Stimulated activated CD8-positive, alpha-beta memory T cell treated with anti-CD3 and anti-CD28 coated beads, Interleukin-4, amount 100 ng/mL, for 4 hours (primary cell): ENCODE measurements at places on chromosomes 4 and X.

DNA sequence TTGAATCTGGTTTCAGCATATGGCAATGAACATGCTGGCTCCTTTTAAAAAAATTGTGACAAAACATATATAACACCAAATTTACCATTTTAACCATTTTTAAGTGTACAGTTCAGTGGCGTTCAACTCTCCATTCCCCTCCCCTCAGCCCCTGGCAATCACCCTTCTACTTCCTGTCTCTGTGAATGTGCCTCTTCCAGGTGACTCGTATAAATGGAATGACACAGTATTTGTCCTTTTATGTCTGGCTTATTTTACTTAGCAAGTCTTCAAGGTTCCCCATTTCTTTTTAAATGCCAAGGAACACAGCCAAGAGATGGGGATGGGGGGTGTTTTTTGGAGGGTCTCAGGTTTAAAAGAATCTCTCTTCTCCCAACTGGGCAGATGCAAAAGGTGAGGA, 35.4 kb upstream of the BCLAF3 start:
- no peak for DNase-seq

DNA sequence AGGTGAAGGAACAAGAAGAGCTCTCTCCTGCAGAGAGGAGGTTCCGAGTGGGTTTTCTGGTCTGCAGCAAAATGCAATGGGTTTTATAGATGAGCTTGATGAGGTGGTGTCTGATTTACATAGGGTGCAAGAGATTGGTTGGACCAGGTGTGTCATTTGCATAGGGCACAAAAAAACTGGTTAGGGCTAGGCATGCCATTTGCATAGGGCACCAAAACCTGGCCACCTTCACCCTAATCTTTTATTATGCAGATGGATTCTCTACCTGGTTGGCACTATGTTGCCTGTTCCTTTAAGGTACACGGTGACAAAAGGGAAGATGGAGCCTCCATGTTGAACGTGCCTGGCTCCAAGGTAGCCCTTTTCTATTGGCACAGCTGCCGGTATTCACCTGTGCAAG, 94.5 kb upstream of the PRKX start:
- DNase-seq, result no peak

GRCh38 chr4:111937368-111937767, 207.9 kb upstream of the FAM241A start:
- no peak for DNase-seq

DNA sequence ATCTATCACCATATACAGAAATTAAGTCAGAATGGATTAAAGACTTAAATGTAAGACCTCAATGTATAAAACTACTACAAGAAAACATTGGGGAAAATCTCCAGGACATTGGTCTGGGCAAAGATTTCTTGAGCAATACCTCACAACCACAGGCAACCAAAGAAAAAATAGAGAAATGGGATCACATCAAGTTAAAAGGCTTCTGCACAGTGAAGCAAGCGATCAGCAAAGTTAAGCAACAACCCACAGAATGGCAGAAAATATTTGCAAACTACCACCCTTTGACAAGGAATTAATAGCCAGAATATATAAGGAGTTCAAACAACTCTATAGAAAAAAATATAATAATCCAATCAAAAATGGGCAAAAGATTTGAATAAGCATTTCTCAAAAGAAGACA, 236.9 kb upstream of the EMCN start:
- no peak for DNase-seq

DNA sequence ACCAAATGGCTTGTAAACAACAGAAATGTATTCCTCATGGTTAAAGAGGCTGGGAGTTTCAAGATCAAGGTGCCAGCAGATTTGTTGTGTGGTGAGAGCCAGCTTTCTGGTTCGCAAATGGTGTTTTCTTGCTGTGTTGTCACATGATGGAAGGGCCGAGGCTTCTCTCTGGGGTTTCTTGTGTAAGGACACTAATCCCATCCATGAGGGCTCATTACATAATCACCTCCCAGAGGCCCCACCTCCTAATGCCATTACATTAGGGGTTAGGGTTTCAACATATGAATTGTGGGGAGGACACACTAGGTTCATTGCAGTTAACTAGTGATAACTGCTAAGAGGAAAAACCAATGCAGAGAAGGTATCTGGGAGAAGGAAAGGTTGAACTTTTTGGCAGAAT, 103.5 kb upstream of the ENPEP start:
- DNase-seq, result no peak

DNA sequence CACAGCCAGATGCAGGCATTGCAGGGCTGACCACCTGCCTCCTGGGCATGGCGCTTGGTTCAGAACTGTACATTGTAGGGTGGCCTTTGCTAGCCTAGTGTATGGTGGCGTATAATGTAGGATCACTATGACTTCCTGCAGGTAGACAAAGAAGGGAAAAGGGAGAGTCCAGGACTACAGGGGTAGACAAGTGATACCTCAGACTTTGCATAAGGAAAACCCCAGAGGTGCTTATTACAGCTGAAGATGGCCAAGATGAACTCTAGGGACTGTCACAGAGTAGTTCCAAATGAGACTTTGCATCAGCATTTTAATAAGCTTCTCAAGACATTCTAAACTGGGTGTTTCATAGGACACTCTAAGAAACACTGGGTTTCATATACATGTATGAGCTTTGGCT, 116.4 kb upstream of the PUDP start:
- DNase-seq, result no peak

DNA sequence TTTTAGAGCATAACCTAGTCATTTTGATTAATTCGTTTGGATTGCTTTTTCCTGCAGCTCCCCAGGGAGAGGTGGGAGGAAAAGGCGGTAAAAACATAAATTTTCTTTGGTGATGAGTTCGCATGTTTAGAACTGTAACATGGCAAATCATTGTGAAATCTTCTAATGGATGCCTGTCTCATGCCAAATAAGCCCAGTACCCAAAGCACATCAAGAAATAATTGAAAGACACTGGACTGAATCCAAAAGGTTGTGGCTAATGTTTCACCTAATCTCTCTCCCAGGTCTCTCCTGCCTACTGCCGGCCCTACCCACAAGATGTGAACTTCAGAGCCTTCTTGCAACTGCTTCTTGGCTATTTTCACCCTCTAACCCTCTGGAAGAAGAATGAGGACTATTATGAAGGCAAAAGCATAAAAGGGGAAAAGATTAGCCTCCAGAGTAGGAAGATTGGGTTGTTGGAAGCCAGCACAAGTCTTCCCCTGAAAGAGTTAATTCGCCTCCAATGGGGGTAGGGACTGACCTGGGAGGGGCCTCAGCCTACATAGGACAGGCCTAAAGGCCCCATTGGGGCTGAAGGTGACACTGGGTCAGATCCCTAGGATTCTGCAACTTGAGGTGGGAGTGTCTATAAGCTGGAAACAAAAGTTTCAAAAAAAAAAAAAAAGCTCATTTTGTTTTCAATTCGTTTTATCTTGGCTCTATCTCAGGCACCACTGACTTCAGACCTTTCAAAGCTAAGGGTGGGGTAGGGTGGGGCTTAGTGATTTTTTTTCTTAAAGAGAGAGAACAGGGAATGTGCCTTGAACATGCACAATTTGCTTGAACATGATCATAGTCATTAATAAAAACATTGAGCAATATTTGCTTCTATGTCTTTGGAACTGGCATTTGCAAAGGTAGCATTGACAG, 278.6 kb upstream of the KLF3 start:
- no peak for DNase-seq

DNA sequence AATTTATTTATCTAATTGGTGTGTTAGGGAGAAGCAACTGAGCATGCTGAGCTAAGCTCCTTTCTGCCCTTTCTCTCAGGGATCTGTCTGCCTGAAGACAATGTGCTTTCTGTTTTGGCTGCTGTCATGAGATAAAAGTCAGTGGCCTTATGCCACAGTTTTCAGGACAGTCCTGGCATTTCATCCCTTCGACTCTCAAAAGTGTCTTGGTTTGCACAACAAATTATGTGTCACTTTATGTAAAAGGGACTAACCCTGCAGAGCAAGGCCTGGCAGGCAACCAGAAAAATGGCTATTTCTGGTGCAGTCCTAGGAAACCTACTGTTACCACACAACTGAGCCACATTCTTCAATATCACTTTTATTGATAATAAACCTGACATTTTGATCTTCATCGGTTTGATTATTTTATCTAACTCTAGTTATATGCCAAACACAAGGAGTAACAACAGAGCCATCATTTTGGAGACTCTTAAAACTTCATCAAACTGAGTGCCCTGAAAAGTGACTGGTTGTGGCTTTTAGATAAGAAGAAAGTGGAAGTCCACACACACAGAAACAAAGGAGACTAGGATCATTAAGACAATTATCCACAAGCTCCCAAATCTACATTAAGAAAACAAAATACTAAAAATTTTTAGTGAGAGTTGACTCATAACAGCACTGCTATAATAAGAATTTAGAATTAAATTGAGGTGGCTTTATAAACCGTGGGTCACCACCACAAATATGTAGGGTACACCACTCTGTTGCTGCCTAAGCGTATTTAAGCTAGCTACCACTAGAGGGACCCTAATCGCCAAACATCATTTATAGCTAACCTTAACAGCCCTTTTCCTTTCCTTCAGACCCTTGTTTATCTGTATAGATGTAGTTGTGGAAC, 95.9 kb upstream of the PTPN13 start:
- no peak for DNase-seq

DNA sequence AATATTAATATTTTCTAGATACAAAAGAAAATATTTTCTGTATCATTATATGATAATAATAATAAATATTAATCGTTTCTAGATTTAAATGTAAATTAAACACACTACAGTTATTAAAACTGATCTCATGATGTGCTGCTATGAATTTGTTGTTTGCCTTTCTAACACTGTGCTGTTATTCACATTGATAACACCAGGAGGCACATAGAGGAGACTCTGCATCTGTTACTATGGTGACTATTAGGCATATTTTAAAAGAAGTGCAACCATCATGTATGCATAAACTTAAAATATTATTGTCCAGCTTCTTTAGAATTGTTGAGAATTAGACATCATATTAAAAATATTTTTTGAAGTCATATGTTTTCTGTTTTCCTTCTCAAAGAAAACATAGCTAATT, 11.8 kb upstream of the PDGFC start:
- DNase-seq, result no peak

- DNase-seq, result no peak
Measured at GRCh38 chr4:74548561-74548960, 103.6 kb downstream of the AREG start.

GRCh38 chrX:105635794-105636193, 186.5 kb upstream of the NRK start:
- no peak for DNase-seq

DNA sequence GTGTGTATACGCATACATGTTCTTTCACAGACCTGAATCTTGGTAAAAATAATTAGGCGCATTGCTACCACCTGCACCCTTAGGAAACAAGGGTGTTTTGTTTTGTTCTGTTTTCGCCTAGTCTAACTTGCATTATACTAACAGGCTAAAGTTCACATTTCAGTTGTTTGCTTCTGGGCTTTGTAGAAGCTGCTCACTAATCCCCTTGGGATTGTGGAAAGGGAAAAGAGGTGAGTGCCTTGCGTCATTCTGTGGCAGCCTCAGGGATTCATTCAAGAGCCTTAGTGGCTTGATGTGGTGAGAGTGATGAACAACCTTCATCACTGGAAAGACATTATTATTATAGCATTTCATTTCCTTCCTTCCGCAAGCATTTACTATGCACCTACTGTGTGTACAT, 331.1 kb downstream of the ADGRL3 start:
- DNase-seq, result no peak

DNA sequence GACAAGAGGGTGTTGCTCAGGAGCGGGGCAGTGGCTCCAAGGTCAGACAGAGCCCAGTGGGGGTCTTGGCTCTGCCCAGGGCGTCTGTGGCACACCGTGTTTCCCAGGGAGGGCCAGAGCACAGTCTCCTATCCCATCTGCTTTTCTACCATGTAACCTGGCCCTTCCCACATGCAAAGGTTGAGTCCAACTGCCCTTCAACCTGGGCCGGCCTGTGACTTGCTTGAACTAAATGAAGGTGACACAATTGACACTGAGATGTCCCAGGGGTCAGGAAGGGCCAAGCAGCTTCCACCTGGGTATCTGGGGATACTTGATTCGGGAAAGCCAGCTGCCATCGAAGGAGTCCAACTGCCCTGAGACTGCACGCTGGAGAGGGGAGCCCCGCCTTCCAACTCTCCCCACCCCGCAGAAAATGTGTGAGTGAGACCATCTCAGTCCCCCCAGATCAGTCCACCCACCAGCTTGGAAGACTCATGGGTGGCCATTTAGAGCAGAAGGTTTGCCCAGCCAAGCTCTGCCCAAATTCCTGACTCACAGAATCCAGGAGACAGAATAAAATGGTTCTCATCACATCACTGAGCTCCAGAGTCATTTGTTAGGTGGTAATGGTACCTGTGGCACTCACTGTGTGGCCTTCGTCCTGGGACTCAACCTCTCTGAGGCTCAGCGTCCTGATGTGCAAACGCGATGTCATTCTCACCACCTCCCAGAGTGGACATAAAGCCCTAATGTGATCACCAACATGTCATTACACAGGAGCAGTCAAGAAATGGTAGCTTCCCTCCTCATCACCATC, 18.1 kb downstream of the PPP2R2C start:
- DNase-seq, result no peak

DNA sequence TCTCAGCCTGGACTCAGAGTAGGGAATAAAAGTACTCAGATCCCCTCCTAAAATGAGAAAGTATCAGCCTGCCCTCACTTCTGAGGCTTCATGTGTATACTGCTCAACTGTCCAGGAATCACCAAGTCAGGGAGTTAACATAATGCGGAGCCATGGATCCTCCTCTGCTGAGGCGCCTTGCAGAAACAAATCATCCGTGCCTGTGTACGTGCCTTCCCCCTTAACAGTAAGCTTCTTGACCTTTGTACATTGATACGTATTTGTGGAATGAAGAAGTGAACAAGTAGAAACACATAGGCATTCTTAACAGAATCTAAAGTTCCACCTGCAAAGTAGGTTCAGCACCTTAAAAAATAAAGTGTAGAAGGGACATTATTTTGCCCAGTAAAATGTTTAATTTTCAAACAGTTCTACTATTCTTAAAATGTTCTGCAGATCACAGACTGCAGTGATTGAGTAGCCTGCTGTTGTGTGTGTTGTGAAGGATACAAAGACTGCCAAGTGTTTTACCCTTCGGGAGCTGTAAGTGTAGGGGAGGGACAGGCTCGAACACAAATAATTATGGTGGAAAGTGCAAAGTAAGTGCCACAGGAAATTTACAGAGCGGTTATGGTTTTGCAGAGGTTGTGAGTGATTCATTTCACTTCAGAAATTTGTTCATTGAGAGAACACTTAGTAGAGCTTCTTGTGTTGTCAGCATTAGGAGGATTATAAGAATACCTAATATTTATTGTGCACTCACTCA, 61.9 kb downstream of the ARHGAP10 start:
- DNase-seq, result no peak

- DNase-seq, result no peak
Measured at GRCh38 chrX:129843209-129843458, 552 bp downstream of the ZDHHC9 start.

DNA sequence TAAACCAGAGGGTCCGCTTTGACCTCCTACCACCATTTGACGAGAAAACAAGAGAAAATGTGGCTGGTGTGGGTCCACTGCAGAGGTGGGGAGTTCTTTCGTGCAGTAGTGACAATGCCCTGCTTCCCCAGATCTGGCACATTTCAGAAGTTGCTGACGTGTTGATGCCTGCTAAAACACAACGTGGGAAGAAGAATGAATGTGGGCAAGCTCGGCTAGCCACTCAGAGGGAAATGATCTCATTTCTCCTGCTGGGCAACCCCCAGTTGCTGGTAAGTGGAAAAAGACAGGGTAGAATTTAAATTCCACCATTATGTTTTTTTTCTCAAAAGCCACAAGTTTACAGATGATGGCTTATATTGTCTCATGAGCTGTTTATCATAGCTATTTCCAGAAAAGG, 77.9 kb downstream of the LUZP4 start:
- no peak for DNase-seq

GRCh38 chr4:1413687-1414479, 7.6 kb upstream of the NKX1-1 start:
- DNase-seq, result no peak

GRCh38 chr4:15145709-15146108, 143.4 kb downstream of the CPEB2 start:
- no peak for DNase-seq
